T47D (cell line): ENCODE measurements at places on chromosomes 13 and 19.
A peak's percentile ranks its signal among the peaks of the same experiment; 100 is the strongest.

DNA sequence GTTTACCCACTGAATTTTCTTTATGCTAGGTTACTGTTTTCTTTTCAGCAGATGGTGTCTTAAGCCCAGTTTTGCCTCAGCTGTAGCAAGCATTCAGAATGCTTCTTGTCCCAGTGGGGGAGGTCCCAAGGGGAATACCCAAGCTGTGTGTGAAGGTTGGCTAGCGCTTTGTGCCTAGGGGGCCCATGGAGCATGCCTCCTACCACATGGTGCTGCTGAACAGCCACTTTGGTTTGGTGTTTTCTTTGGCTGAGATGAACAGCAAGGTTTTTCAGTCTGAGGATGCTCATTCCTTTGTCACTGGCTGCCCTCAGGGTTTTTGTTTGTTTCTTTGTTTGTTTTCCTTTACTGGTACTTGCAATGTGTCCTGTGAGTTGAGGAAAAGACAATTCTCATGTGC lies 99.0 kb downstream of the PCDH20 start:
- no peak for DNase-seq

- DNase-seq = no peak
Measured at GRCh38 chr19:30371960-30372824, at the start of gene ZNF536. TSS of gene ZNF536 (plus strand) at chr19:30372384. CDS start at chr19:30443563, 71,179 bp downstream.

DNA sequence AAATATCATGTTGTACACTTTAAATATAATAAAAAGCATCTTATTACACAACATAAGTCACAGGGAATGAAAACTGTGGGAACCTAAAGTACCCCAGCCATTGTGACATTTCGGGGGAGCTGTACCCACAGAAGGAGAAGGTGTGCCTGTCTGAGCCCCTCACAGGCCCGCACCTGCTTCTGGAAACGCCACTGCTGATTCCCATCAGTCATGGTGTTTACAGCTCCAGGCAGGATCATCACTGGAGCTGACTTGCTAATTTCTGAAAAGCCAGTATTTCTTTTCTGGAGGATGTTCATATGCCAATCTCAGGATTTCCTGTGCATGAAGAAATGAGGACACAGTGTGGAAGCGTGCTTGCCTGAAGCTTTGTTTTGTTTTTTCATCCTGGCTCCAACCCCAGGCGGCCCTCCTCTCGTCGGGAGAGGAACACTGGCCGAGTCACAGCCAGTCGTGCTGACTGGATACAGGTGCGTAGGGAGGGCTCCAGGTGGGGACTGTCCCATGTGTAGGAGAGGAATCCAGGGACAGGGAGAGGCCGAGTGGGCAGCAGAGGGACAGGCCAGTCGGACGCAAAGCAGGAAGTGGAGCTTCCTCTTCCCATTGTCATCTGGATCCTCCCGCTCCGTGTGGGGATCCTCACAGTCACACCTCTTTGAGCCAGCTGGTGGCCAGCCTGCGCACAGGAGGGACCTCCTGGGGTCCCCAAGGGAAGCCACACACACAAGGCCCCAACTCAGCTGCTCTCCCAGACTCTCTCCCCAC lies 4.2 kb upstream of the ATP12A start:
- no peak for DNase-seq

- DNase-seq = no peak
Measured at GRCh38 chr19:5934069-5934401, 20.0 kb downstream of the CAPS start.

- DNase-seq = no peak
Measured at GRCh38 chr13:36157480-36157879, 26.3 kb upstream of the DCLK1 start.

- DNase-seq = no peak
Measured at GRCh38 chr13:49938314-49938713, 2.2 kb upstream of the SPRYD7 start.

GRCh38 chr13:50464349-50465251 lies 378.9 kb downstream of the DLEU7 start:
- DNase-seq = no peak

DNA sequence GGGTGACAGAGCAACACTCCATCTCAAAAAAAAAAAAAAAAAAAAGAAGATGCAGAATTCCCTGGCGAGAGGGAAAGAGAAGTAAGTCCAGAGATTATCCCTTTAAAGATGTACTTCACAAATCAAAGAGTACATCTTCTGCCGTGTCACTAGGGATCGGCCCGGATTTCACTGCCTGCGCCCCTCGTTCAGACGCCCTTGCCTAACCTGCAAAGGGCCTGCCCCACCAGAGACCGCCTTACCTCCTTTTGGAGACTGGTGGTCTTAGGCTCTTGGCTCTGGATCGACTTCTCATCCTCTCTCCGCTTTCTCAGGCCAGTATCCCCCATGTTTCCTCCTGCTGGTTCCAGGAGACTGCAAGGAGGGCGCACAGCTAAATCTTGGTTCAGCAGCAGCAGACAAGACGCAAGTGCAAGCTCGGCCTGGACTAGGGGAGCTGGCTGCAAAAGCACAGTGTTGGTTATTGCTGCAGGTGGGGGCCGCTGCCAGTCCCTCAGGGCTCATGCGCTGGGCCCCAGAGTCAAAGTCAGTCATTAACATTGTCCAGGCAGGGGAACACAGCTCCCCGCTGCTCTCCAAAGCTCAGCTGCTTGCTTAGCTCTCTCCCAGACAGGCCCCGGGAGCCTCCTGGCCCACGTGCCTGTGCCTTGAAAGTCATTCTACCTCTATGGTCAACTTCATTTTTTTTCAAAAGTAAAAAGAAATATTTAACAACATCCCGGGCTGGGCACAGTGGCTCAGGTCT lies 1.2 kb downstream of the SLC7A9 start:
- no peak for DNase-seq

- DNase-seq = no peak
Measured at GRCh38 chr13:100855151-100855550, 180.6 kb upstream of the TMTC4 start.

DNA sequence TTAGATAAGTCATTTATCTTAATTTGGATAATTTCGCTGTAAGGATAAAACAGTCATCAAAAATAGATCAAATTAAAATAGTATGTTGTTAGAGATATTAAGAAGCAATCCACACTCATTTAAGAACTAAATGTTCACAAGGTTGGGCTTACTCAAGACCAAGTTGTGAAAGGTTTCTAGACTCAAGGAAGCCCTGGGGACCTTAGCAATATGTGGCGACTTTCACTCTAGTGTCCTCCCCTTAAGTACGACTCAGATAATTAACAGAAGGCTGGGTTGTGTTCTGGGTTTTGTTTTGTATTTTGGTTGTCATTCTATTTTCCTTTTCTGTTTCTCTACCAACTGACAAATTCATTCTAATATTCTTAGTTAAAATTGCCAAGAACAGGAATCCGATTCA lies 1008.0 kb downstream of the PCDH9 start:
- DNase-seq = no peak

DNA sequence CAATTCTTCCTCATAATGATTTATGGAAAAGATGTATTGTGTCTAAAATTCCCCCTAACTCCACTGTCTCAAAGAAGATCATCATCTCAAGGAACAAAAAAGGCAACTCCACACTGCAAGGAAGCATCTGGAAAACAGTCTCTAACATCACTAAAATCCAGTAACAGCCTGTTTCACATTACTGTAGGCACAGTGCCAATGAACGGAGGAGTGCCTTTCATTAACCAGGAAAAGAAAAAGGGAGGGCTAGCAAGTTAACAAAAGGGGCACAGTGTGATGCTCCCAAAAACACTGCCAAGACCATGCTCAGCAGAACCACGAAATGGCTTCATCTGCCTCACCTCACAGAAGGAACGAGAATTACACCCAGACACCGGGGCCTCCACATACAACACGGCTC lies 8.5 kb downstream of the TMTC4 start:
- DNase-seq = no peak

DNA sequence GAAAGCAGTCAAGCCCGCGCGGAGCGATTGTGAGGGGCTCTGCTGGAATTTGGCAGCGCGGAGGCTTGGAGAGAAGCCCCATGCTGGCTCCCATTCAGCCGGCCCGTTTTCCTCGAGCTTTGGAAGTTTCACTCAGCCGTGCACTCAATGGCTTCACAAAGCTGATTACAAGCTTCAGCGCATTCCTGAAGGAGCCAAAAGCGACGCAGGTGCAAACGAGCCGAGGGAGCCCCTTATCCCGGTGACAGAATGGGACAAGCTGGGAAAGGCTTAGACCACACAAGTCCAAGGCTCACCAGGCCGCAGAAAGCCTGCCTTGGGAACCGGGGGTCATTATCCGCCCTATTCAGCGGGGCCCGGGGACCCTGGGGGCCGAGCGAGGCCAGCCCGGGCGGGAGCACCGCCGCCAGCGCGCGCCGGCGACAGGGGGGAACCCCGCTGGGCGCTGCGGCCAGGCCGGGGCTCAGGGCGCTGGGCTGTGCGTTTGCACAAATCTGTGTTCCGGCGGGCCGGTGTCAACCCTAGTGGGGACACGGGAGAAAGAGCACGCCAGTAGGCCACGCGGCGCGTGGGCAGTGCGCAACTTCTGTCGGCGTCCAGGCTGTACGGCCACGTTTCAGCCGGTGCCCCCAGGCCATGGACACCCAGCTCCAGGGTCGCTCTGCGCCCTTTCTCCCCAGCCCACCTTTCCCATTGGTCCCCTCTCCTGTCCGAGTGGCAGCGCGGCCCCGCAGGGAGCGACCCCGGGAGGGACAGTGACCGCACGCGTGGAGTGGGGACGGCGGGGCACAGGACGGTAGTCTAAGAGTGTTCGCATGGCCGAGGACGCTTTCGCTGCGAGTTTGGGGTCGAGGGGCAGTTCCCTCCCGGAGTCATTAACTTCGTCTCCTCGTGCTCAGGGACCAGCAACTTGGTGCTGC lies 37.3 kb downstream of the SOX1 start:
- DNase-seq = no peak

- DNase-seq = no peak
Measured at GRCh38 chr19:31529121-31529520, 179.9 kb upstream of the TSHZ3 start.

DNA sequence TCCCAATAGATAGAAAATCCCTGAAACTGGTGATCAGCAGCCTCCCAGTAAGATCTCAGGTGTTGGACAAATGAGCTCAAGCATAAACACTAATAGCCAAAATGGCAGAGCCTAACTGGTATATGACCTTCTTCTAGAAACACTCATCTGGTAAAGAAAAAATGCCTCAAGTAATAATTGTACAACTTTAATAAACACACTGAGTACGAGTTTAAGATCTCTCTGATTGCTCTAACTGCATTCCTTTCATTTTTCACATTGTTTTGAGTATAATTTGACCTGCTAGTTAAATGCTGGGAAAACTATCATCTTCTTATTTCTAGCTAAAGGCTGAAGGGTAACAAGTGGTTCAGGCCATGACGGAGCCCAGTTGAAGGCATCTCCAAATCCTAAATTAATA lies 2009.5 kb upstream of the PCDH20 start:
- no peak for DNase-seq

- no peak for DNase-seq
Measured at GRCh38 chr13:81722456-81722855, 1381.5 kb upstream of the SPRY2 start.

DNA sequence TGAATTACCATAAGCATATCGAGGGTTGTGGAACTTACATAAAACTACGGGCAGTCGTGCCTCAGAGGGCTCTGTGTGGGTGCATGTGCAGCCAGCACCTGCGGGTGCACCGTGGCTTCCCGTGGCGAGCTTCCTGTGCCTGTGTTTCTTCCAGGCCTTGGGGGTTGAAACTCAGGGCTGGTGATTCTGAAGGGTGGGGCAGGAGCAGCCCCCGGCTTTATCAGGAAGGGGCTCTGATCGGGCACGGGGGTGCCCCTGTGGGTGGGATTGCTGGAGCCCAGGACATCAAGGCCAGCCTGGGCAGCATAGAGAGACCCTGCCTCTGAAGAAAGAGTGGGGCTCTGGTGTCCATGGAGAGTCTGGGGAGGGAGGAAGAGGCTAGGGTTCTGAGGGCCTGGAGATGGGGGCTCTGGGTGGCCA lies 11.1 kb downstream of the ATP4B start:
- DNase-seq = no peak

- DNase-seq = peak; percentile 7
Measured at GRCh38 chr13:40564342-40565001, 102.0 kb downstream of the FOXO1 start.

- DNase-seq = no peak
Measured at GRCh38 chr13:23432626-23433025, 876 bp downstream of the SACS start.

GRCh38 chr19:8438236-8438635 lies 6.5 kb upstream of the HNRNPM start:
- no peak for DNase-seq

DNA sequence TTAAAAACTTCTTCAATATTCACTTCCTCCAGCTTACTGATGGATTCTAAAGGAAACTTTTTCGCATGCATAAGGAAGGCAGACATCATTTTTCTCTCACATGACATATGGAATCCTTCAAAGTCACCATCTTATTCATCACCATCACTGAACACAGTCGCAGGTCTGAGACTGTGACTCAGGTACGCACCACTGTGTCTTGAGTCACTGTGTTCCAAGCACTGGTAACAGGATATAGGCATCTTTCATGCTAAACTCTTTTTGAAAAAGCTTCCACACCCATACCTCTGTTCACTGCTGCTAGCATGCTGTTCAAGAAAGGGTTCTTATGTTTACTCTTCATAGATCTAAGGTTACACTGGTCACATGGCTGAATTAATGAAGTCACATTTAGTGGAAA lies 67.0 kb upstream of the SIAH3 start:
- DNase-seq = no peak

DNA sequence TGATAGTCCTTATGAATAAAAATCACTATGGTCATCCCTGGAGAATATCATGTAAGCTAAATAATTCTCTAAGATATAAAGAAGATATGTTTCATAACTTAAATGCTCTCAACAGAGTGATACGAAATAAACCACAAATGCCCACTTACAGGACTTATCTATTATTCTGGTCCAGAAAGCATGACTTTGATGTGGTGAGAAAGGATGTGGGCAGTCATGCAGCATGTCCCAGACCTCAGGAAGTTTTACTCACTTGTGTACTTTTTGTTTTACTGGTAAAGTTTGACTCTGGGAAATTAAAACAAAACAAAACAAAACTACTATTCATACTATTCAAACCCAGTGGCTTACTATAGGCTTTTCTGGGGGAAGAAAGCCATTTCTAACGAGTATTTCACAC lies 483.2 kb upstream of the SLITRK6 start:
- no peak for DNase-seq

DNA sequence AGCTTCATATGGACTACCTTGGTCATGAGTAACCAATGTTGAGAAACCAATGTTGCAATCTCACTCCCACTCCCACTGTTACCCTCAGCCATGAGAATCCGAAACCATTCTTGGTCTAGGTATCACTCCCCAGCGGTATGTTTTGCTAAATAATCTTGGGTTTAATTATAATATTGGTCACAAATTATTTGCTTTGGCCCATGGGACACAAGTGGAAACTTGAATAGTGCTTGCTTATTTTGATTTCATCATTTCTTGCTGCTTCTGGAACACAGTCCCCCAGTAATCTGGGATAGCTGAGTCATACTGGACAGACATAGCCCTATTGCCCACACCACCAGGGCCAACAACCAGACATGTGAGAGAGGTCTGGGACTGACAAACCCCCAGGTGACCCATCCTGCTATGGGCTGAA lies 171.6 kb upstream of the IPO5 start:
- no peak for DNase-seq

DNA sequence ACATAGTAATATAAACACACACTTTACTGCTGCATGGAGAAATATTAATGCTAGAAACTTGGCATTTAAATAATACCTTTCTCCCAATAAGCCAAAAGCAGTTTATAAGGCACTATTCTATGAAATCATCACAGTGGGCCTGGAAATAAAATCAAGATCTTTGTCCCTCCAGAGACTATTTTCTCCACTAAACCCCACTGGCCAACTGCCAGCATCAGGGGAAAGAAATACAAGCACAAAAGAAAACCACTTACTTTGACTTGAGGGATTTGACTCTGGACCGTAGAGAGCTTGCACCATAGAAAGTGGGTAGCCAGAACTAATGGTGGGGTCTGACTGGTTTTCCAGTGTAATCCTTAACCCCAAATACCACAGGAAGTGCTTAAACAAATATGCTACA lies 71.9 kb downstream of the DCLK1 start:
- DNase-seq = no peak
